Upper lobe of right lung (tissue), 1 donor: ENCODE measurements at places on chromosomes 16 and 17. TPM values are rescaled to one million over a fixed set of nuclear protein-coding genes. Genes with fewer than 3 reads are reported as not detected.

CCL7 gene
- not detected for total RNA-seq

DNA sequence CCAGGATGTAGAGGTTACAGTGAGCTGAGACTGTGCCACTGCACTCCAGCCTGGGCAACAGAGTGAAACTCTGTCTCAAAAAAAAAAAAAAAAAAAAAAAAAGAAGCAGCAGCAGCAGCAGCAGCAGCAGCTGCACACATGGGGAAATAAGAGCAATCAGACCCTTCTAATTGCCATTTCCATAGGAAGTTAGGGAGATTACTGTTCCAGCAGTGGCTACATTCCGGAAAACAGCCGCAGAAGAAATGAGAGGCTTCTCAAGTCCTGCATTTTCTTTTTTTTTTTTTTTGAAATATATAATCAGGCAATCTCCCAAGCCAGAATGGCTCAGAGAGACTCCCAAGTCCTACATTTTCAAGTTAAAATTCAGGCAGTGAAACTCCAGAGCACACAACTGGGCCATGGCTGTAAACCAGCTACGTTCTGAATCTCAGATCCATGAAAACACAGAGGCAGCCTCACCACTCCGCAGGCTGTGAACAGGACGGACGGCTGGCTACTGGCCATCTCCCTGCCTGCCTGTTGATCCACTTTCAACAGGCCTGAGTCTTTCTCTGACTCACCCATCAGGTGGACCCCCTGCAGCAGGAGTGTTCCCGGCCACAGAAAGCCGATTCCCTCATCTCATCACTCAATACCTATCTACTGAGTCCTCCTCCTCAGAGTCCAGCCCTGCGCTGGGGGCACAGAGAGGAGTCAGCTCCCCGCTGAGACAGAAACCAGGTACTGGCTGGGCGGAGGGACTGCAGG, 15.0 kb downstream of the TRPV1 start:
- H3K27me3 ChIP-seq, result no peaks in the 10 kb centered on the region
- no peaks in the 10 kb centered on the region for H3K4me1 ChIP-seq
- no peak overlapping the region for H3K4me3 ChIP-seq
- DNase-seq, result no peak

GRCh38 chr17:9322326-9322725, 253.3 kb downstream of the STX8 start:
- H3K36me3 ChIP-seq, result no peaks in the 10 kb centered on the region
- H3K27ac ChIP-seq, result no peak overlapping the region
- no peak overlapping the region for H3K4me3 ChIP-seq
- H3K4me1 ChIP-seq, result no peaks in the 10 kb centered on the region
- DNase-seq, result no peak

GRCh38 chr17:49110509-49110908, 22.1 kb upstream of the B4GALNT2 start:
- no peak overlapping the region for H3K4me3 ChIP-seq
- peaks cover 2% of the 10 kb centered on the region for H3K4me1 ChIP-seq
- peaks cover 8% of the 10 kb centered on the region for H3K27me3 ChIP-seq
- DNase-seq, result no peak
- H3K36me3 ChIP-seq, result no peaks in the 10 kb centered on the region

DNA sequence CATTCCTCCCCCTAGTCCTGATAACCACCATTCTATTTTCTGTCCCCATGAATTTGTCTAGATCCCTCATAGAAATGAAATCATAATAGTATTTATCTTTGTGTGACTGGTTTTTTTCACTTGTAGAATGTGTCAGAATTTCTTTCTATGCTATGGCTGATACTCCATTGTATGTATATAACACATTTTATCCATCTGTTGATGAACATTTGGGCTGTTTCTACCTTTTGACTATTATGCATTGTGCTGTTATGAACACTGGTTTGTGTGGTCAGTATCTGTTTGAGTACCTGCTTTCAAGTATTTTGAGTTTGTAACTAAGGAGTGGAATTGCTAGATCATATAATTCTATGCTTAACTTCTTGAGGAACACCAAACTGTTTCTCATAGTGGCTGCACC, 16.0 kb upstream of the DRG2 start:
- no peaks in the 10 kb centered on the region for H3K4me1 ChIP-seq
- H3K36me3 ChIP-seq, result no peaks in the 10 kb centered on the region
- no peak overlapping the region for H3K27ac ChIP-seq
- DNase-seq, result no peak

DNA sequence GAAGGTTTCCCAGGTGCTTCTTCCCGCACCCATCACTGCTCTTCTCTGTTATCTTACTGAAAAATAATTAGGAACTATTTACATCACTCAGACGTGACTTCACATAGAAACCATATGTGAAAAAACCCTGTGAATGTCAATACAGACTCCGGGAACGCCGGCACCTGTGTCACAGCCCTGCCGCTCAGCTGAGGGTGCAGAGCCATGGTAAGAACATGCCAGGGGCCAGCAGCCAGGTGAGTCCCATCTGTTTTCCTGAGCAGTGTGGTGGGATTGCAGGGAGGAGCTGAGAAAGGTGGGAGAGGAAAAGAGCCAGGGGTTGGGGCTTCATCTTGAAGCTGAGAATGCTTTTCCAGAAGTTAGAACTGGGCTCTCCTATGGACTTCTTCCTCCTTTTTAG, 13.7 kb downstream of the FOXF1 start:
- H3K4me3 ChIP-seq, result no peak overlapping the region
- no peak overlapping the region for H3K27ac ChIP-seq
- DNase-seq, result peak; percentile 53
- H3K4me1 ChIP-seq, result no peaks in the 10 kb centered on the region
- peaks cover 28% of the 10 kb centered on the region for H3K27me3 ChIP-seq

DNA sequence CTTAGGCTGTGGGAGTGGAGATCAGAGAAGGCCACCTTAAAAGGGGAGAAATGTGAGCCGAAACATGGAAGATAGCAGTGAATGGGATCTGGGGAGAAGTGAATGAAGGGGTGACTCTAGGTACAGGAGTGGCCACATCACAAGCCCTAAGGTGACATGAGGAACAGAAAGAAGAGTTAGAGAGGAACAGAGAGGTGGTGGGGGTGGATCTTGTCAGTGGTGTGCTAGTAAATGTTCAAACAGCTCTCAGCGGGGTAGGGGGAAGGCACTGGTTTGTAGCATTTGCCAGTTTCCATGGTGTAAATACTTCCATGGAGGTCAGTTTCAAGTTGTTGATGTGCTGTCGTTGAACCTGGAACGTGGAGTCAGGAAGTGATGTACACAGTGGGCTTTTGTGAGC, 90.8 kb downstream of the SDR42E1 start:
- no peaks in the 10 kb centered on the region for H3K27me3 ChIP-seq
